ENCODE measurements at places on chromosomes 11 and 22. TPM values are rescaled to one million over a fixed set of nuclear protein-coding genes. Genes with fewer than 3 reads are reported as not detected.

Gene MS4A3
- total RNA-seq: not detected

Gene ATXN10
- 91.9 TPM for total RNA-seq

Gene TUT1
- 16.9 TPM for total RNA-seq

Gene P2RX6
- total RNA-seq: not detected

Gene MMP7
- total RNA-seq: not detected

GRCh38 chr11:40722179-40722795, 737.2 kb downstream of the LRRC4C start:
- no peaks in the 10 kb centered on the region for H3K27me3 ChIP-seq
- DNase-seq: peak; percentile 7
- H3K4me3 ChIP-seq: no peak overlapping the region
- no peaks in the 10 kb centered on the region for H3K36me3 ChIP-seq
- no peak overlapping the region for H3K27ac ChIP-seq

DNA sequence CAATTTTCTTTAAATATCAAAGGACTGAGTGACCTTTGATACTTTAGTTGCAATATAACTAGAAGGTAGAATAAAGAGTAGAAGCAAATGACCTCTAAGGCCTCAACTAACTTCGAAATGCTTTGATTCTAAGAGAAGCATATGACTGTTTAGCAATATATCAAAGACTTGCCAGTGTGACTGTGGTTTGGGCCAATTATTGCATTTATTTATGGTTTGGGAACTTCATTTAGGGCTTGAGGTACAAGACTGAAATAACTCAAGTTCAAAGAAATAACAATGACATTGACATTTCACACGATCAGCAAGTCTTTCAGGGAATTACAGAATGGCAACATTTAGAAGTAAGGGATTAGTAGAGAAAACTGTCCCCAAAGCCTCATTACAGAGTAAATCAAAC, 709.7 kb upstream of the LRRC4C start:
- DNase-seq: no peak
- H3K27ac ChIP-seq: no peak overlapping the region
- no peaks in the 10 kb centered on the region for H3K27me3 ChIP-seq
- H3K36me3 ChIP-seq: no peaks in the 10 kb centered on the region
- no peak overlapping the region for H3K4me3 ChIP-seq

- no peaks in the 10 kb centered on the region for H3K36me3 ChIP-seq
- DNase-seq: no peak
Measured at GRCh38 chr11:4881860-4882500, at the start of gene OR51T1. OR51T1 (plus strand) TSS chr11:4881900; CDS start chr11:4881900, 0 bp downstream.

- H3K27ac ChIP-seq: no peak overlapping the region
- no peak for DNase-seq
- H3K36me3 ChIP-seq: no peaks in the 10 kb centered on the region
- H3K4me3 ChIP-seq: no peak overlapping the region
Measured at GRCh38 chr22:43304831-43305590, 38.2 kb downstream of the SCUBE1 start.

Gene MB
- total RNA-seq: not detected

DNA sequence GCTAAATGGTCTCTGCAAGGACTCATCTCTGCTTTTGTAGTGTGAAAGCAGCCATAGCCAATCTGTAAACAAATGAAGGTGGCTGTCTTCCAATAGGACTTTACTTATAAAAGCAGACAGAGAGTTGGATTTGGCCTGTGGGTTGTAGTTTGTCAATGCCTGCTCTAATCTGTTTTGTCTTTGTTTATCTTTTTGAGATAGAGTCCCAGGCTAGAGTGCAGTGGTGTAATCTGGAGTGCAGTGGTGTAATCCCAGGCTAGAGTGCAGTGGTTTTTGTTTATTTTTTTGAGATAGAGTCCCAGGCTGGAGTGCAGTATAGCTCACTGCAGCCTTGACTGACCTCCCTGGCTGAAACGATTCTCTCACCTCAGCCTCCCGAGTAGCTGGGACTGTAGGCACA, 8.6 kb downstream of the PPP6R3 start:
- H3K4me1 ChIP-seq: peaks cover 8% of the 10 kb centered on the region
- no peak overlapping the region for H3K4me3 ChIP-seq
- no peaks in the 10 kb centered on the region for H3K27me3 ChIP-seq
- H3K36me3 ChIP-seq: no peaks in the 10 kb centered on the region

- peaks cover 10% of the 10 kb centered on the region for H3K36me3 ChIP-seq
- no peak for DNase-seq
- H3K4me1 ChIP-seq: no peaks in the 10 kb centered on the region
- no peak overlapping the region for H3K4me3 ChIP-seq
- H3K27ac ChIP-seq: no peak overlapping the region
Measured at GRCh38 chr11:71440021-71440755, 8.0 kb downstream of the DHCR7 start.

DNA sequence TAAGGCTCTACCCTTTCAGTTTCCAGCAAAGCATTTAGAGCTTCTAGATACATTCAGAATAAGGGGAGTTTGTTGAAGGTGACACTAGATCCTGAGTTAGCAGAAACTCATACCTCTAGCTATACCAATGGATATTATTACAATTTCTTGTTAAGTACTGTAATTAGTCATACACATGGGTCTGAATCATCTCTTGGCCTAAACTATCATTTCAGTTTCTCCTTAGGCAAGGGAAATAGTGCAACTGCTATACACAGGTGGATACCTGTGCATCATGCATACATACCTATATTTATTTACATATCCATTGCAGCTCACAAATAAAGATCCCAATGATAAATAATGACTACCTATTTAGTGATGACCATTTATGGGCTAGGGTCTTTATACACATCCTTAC, 45.1 kb upstream of the PAX6 start:
- H3K36me3 ChIP-seq: no peaks in the 10 kb centered on the region
- no peaks in the 10 kb centered on the region for H3K4me1 ChIP-seq
- H3K27me3 ChIP-seq: no peaks in the 10 kb centered on the region
- no peak overlapping the region for H3K27ac ChIP-seq

DNA sequence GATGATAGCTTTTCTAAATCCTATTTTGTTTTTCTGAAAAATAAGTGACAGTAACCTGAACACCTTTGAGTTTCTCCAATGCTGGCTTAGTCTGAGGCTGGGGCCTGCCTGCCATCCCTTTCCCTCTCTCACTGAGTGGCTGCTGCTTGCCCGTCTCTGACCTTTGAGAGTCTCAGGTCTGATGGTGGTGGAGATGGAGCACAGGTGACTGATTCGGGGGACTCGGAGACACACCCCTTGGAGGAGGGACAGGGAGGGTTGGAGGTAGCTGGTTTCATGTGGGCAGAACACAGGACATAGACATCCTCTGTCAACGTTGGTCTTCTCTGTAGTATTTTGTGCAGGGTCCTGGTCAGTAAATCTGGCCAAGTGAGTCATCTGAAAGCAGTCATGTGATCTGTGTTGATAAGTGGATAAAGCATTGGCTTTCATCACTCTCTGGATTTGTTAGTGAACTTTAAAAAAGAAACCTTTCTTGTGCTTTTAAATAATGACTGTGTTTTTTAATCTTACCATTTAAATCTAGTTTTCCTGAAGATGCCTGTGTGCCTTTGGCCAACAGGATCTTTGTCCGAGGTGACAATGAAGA, 47.1 kb upstream of the CLDN5 start:
- H3K36me3 ChIP-seq: no peaks in the 10 kb centered on the region
- H3K4me1 ChIP-seq: peaks cover 42% of the 10 kb centered on the region
- no peak overlapping the region for H3K27ac ChIP-seq
- peak; percentile 66 for DNase-seq
- no peaks in the 10 kb centered on the region for H3K27me3 ChIP-seq

Gene BRSK2
- 0.20 TPM for total RNA-seq

GRCh38 chr11:102552447-102553194, 22.1 kb upstream of the MMP7 start:
- no peak overlapping the region for H3K27ac ChIP-seq
- H3K4me3 ChIP-seq: no peak overlapping the region
- DNase-seq: no peak

Gene ESAM
- total RNA-seq: 303 TPM

GRCh38 chr11:77211594-77212251, 83.7 kb downstream of the MYO7A start:
- H3K27me3 ChIP-seq: peaks cover under 1% of the 10 kb centered on the region
- no peak overlapping the region for H3K27ac ChIP-seq
- no peak for DNase-seq
- H3K4me3 ChIP-seq: no peak overlapping the region

DNA sequence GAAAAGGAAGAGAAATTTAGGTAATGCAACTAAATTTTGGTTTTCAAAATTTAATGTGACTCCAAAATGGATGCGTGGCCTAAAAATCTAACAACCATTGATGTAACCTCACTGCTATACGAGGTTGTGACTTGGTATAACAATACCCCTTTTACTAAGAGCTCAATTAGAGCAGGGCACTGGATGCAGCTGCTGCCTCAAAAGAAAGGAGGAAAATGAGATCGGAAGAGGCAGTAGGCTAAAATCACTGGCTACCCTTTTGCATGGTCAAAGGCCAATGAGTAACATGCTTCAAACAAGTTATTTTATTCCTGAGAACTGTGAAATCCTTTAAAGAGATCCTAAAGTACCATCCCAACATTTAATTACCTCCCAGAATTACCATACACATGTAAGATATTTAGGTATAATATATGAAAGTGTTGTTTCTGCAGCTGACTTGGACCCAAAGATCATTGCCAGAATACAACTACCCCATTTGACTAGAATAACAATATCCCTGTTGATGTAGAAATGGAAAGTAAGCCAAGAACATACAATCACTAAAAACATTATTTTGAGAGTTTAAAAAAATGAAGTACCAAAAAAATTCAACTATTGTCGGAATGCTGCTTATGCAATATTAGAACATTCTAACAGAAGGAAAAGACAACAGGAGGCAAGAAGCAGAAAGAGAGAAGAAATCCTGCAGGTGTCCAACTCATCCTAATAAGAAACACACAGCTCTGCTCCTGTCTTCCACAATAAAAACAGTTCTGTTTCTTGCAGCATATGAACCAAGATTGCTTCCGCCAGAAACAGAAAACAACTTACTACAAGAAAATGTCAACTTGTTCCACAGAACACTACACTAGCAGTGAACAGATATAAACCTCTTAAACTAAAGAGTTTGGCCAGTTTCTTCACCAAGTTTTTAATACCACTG, 15.0 kb downstream of the SIK3 start:
- H3K36me3 ChIP-seq: no peaks in the 10 kb centered on the region
- no peak overlapping the region for H3K4me3 ChIP-seq
- no peaks in the 10 kb centered on the region for H3K27me3 ChIP-seq
- DNase-seq: no peak
- H3K27ac ChIP-seq: no peak overlapping the region

Gene ADAMTS8
- total RNA-seq: not detected

DNA sequence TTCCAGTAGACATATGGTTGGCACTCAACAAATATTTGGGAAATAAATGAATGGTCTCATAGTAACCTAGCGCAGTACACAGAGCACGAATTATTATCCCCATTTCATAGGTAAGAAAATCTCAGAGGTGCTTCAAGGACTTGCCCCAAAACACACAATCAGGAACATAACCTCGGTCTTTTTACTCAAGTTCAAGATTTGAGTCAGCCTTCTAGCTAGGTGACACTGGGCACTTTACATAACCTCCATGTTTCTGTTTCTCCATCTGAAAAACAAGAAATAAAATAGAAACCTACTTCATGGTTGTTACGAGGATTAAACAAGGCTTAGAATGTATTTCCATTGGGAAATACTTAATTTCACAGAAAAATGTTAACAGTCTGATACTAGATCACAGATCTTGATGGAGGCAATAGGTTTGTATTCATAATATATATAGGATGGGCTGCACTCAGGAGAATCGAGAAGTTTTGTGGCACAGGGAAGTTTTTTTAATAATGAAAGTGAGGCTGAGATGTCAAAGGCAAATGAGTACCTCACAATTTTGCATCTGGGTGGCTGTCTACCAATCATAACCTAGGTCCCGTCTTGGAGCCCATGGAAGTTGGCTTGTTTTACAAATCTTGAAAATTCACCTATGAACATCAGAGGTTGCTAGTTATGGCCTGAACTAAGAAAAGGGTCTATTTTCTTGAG, 147.4 kb upstream of the ZC3H12C start:
- no peak overlapping the region for H3K27ac ChIP-seq
- peaks cover 8% of the 10 kb centered on the region for H3K4me1 ChIP-seq
- H3K4me3 ChIP-seq: no peak overlapping the region
- no peaks in the 10 kb centered on the region for H3K36me3 ChIP-seq
- DNase-seq: no peak

- no peaks in the 10 kb centered on the region for H3K27me3 ChIP-seq
- H3K4me3 ChIP-seq: no peak overlapping the region
- no peaks in the 10 kb centered on the region for H3K36me3 ChIP-seq
- no peak for DNase-seq
- no peaks in the 10 kb centered on the region for H3K4me1 ChIP-seq
- no peak overlapping the region for H3K27ac ChIP-seq
Measured at GRCh38 chr11:5992150-5992549, 5.4 kb upstream of the OR52L1 start.

- H3K36me3 ChIP-seq: no peaks in the 10 kb centered on the region
- no peak overlapping the region for H3K27ac ChIP-seq
- no peak overlapping the region for H3K4me3 ChIP-seq
- DNase-seq: no peak
- H3K27me3 ChIP-seq: no peaks in the 10 kb centered on the region
- no peaks in the 10 kb centered on the region for H3K4me1 ChIP-seq
Measured at GRCh38 chr22:22855617-22856308, 31.9 kb upstream of the IGLL5 start.

Gene CLDN5
- 198 TPM for total RNA-seq

Gene DERL3
- total RNA-seq: 3.4 TPM

Gene FREY1
- total RNA-seq: 1.4 TPM

Gene ALX4
- total RNA-seq: not detected

DNA sequence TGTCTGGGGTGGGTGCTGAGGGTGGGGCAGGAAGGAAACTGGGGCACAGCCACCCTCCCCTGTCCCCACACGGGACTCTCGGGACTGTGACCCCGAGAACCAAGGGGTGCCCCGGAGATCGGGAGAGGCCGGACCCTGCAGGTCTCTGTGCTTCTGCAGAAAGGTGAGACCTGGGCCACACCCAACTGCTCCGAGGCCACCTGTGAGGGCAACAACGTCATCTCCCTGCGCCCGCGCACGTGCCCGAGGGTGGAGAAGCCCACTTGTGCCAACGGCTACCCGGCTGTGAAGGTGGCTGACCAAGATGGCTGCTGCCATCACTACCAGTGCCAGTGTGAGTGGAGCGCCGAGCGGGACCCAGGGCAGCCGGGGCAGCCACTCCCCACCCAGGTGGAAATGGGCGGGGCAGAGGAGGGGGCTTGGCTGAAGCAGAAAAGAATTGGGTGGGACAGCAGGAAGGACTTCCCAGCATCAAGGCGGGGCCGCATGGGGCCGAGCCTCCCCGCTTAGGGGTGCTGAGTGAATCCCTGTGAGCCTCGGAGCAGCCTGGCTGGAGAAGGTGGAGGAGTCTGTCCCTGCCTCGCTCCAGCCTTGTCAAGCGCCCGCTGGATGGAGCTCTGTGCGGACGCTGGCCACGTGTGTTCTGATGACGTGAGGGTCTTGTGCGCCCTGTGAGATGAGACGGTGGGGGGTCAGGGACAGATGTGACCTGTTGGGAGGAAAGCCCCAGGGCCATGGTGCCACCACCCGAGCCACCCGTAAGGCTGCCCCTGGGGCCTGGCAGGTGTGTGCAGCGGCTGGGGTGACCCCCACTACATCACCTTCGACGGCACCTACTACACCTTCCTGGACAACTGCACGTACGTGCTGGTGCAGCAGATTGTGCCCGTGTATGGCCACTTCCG, 29.3 kb upstream of the MUC5B start:
- no peak for DNase-seq
- H3K36me3 ChIP-seq: no peaks in the 10 kb centered on the region
- H3K4me3 ChIP-seq: no peak overlapping the region
- no peaks in the 10 kb centered on the region for H3K27me3 ChIP-seq
- no peaks in the 10 kb centered on the region for H3K4me1 ChIP-seq
- H3K27ac ChIP-seq: no peak overlapping the region

Data from endothelial cell of umbilical vein (primary cell).